ENCODE measurements at places on chromosomes 4 and X.

GRCh38 chr4:89482926-89483595, 175.5 kb upstream of the GPRIN3 start:
- no peak for DNase-seq

- no peak for DNase-seq
Observed at GRCh38 chrX:127877318-127877717, 174.9 kb downstream of the ACTRT1 start.

GRCh38 chr4:2044542-2045517, 14.3 kb upstream of the NAT8L start:
- DNase-seq, result no peak

GRCh38 chr4:68407868-68408190, 39.4 kb upstream of the TMPRSS11E start:
- DNase-seq, result no peak

- DNase-seq, result no peak
Observed at GRCh38 chr4:1575418-1576303, 108.5 kb downstream of the FAM53A start.

DNA sequence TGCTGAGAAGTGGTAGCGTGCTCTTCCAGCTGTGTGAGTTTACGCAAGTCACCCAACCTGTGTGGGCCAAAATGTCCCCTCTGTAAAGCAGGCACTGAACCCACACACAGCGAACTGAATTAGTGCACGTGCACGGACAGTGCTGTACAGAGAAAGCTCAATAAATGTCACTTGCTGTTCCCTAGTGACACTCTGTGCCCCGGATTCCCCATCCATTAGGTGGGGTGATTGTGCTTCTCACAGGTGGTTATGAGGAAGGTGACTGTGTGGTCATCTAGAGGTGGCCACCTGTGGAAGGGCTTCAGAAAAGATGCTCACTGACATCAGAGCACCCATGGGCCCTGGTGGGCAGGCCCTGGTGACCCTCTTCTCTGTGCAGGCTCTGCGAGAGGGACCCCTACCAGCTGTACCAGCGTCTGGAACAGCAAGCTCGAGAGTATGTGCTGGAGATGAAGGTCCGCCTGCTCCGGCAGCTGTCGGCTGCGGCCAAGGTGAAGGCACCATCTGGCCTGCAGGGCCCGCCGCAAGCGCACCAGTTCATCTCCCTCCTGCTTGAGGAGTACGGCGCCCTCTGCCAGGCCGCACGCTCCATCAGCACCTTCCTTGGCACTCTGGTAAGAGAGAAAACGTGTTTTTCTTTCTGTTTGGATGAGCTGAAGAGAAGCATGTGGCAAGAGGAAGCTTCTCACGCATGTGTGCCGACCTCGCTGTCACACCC, 94.3 kb downstream of the FAM193A start:
- no peak for DNase-seq

GRCh38 chrX:6768881-6769280, 234.0 kb upstream of the VCX3A start:
- no peak for DNase-seq

GRCh38 chr4:139887962-139888735, 222.5 kb downstream of the MGST2 start:
- DNase-seq, result no peak

DNA sequence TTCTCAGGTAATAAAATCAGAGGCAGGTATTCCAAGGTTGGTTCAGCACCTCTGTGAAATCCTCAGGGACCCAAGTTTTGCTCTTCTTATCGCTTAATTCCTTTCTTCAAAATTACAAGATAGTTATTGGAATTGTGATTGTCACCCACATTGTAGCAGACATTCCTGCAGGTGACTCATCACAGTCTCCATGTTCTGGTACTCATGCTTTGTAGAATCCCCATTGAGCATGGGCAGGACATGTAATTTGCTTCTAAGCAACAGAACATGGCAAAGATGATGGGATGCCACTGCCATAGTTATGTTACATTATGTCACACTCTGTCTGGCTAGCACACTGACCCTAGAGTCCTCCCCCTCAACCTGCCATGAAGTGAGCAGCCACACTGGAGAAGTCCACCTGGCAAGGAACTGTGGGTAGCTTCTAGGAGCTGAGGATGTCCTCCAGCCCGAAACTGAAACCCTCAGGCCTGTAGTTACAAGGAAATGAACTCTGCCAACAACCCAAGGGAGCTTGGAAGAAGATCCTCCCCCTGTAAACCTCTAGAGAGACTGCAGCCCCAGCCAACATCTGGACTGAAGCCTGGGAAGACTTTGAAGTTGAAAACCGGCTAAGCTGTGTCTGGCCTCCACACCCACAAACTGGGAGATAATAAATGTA, 58.3 kb upstream of the GUCY1A1 start:
- DNase-seq, result no peak

GRCh38 chr4:101670370-101670769, 120.2 kb upstream of the BANK1 start:
- no peak for DNase-seq

DNA sequence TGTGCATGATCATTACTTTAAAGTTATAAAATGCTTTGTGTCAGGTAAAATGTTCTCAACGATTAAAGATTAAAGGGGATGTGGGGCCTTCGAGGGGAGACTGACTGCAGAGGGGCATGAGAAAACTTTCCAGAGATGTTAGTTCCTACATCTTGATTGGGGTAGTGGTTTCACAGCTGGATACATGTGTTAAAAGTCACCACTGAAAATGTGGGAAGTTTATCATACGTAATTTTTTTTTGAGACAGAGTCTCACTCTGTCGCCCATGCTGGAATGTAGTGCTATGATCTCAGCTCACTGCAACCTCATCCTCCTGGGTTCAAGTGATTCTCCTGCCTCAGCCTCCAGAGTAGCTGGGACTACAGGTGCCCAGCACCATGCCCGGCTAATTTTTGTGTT, 79.5 kb downstream of the RBM47 start:
- no peak for DNase-seq

- DNase-seq, result peak; percentile 69
Observed at GRCh38 chr4:8688041-8688907, 95.7 kb downstream of the CPZ start.

DNA sequence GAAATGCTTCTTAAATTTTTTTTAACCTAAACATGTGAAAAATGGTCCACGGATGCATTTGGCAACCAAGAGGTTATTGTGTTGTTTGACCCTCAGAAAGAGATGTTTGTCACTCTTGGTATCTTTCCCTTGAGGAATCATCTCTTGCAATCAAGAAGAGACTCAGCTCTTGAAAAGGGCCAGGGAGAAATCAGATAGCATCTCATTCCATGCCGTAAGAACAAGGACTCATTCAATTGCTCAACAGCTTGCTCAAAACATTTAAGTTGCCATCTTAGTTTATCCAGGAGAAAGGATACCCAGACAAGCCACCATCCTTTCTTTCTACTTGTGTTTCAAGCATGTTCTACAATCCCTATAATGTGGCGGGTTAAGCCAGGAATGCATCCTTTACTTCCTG, 209.5 kb upstream of the LNX1 start:
- DNase-seq, result no peak

- peak; percentile 49 for DNase-seq
Observed at GRCh38 chrX:49171752-49172279, at the start of gene PLP2. Gene PLP2 (plus strand): TSS chrX:49171898. CDS start chrX:49172001, 103 bp downstream.

GRCh38 chr4:127103681-127104115, 529.1 kb upstream of the INTU start:
- DNase-seq, result no peak

DNA sequence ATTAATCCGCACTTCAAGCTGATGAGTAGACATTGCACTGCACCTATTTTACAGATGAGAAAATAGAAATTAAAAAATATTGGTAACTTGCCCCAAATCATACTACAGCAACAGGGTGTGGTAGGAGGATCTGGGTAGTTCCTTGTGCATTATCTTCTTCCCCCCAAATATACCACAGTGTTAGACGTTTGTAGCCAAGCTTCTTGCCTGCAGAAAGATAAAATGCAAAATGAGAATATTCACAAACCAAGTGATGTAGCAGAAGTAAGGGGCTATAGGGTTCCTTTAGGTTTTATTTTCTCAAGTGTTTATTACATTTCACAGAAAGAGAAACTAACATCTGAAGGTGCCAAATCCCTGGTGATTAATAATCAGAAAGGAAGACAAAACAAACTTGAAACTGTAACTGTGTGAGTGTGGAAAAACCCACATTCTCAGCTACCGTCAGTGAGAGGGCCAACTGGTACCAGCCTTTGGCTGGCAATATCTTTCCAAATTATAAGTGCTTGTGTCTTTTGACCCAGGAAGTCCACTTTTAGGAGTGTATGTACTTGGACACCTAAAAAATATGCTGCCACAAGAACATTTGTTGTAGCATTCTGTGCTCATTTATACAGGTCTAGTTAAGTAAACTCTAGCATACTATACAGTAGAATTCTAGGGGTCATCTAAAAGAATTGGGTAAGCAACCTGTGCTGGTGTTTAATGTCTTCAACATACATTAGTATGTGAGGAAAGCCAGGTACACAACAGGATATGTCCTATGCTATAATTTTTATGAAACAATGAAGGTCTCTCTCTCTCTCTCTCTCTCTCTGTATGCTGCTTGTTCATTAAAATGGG, 6.7 kb upstream of the CD38 start:
- DNase-seq, result no peak

GRCh38 chrX:119736206-119736764, 22.1 kb upstream of the SOWAHD start:
- DNase-seq, result no peak

DNA sequence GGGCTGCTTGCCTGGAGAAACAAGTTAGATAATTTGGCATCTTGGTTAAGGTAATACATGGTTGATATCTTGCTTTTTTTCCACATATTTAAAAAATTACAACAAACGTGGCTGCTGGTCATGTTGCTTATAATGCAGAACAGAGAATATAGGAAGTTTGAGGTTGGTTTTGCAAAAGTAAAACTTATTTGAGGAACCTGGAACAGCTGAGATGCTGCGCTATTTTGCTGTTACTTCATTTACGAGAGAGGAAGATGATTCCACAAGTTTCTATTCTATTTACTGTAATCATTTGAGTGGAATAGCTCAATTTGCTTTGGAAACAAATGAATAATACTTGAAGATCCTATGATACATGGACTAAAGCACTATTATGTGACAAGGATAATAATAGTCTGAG, 118.9 kb downstream of the TMA16 start:
- DNase-seq, result no peak

GRCh38 chr4:26075583-26075982, 161.6 kb downstream of the SMIM20 start:
- no peak for DNase-seq

- peak; percentile 66 for DNase-seq
Observed at GRCh38 chrX:30971774-30972603, 82.9 kb upstream of the TAB3 start.

DNA sequence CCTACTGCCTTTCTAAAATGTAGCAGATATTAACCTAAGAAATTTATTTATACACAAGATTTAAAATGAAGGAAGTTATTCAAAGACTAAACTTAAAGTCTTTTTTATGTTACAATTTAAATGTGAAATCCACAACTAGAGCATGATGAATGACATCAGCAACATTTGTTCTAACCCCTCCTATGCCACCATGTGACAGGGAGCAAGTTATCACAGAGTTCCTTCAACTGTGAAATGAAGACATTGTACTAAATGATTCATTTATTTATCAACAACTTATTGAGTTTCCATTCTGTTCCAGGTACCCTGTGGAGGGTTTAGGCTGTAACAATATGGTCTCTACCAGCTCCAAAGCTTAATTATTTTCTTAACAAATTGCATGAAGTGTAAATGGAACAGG, 76.9 kb downstream of the SLC39A8 start:
- DNase-seq, result no peak

GRCh38 chrX:49043220-49043986, at the start of gene TFE3:
Gene TFE3 (minus strand): TSS chrX:49043357. CDS start chrX:49043226, 131 bp downstream.
- DNase-seq, result peak; percentile 98

DNA sequence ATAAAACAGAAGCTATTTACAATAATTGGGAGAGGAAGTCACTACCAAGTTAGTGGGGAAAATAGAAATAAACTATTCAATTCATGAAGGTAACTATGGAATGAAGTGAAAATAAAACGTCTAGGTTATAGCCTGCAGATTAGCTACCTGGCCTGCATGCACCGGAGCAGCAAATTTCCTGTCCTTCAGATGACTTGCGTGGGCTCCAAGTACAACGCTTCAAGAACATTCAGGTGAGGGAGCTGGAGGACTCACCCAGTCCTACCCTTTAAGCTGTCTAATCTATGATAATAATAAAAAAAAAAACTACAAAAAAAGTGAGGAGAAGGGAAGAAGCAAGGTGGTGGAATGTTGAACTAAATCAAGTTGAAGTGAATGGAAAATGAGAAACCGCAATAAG, 13.2 kb downstream of the C4orf54 start:
- no peak for DNase-seq

- no peak for DNase-seq
Observed at GRCh38 chr4:161404346-161405110, 759.3 kb downstream of the FSTL5 start.

- DNase-seq, result peak; percentile 60
Observed at GRCh38 chr4:155972098-155972497, 18.4 kb upstream of the CTSO start.

GRCh38 chr4:25098964-25099891, 61.0 kb downstream of the SEPSECS start:
- no peak for DNase-seq

DNA sequence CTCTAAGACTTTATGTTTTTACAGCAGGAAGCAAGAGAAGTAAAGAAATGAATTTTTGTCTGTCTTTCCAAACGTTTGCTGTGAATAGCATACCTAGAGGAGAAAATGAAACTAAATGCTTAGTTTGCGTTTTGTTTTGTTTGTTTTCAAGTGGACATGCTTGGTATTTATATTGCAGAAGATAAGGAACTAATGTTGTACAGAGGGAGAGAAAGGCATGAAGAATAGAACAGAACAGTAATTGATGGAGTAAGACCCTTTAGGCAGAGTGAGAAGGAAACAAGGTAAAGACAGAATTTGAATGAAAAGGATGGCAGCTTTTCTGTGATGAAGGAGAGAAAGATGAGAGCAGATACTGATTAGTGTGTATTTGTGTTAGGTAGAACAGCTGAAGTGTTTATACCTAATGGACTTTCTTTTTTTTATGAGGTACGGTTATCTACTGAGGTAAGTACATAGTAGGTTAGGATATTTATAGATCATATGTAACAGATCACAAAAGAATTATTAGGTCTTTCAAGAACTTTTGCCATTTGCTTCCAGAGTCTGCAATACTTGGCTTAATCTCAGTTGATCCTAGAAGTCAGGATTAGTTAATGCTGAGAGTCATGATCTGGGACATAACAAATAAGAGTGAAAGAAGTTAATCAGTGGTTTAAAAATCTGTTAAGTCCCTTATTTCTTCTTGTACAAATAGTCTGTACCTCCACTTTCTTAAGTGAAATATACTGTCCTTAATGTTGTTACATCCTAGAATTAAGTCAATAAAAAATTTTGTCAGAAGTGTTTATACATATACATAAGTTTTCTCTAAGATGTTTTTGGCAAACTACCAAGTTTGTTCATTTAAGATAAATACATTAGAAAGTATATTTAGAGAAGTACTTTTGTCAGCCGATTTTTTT, 36.8 kb downstream of the FABP2 start:
- peak; percentile 12 for DNase-seq

DNA sequence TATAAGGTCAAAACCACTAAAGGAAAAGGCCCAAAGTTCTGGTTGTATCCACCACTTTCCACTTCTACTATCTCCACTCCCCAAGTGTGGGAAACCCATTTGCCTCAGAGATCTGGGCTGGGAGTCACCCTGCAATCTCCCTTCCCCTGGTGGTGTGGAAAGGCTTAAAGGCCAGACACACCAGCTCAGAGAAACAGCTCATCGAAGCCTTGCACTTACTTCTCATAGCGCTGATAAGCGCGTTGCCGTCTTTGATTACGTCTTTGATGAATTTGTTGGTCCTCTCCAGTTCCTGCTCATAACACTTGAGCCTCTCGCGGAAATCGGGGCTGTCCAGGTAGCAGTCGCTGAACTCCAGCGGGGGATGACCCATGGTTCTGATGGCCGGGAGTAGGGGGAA, 647 bp downstream of the OPHN1 start:
- no peak for DNase-seq

- no peak for DNase-seq
Observed at GRCh38 chrX:22922961-22923360, 76.8 kb upstream of the DDX53 start.

All from A673 (cell line).